ENCODE measurements at places on chromosomes 7 and 10.

GRCh38 chr7:35380739-35381224, 126.9 kb upstream of the TBX20 start:
- DNase-seq: no peak

DNA sequence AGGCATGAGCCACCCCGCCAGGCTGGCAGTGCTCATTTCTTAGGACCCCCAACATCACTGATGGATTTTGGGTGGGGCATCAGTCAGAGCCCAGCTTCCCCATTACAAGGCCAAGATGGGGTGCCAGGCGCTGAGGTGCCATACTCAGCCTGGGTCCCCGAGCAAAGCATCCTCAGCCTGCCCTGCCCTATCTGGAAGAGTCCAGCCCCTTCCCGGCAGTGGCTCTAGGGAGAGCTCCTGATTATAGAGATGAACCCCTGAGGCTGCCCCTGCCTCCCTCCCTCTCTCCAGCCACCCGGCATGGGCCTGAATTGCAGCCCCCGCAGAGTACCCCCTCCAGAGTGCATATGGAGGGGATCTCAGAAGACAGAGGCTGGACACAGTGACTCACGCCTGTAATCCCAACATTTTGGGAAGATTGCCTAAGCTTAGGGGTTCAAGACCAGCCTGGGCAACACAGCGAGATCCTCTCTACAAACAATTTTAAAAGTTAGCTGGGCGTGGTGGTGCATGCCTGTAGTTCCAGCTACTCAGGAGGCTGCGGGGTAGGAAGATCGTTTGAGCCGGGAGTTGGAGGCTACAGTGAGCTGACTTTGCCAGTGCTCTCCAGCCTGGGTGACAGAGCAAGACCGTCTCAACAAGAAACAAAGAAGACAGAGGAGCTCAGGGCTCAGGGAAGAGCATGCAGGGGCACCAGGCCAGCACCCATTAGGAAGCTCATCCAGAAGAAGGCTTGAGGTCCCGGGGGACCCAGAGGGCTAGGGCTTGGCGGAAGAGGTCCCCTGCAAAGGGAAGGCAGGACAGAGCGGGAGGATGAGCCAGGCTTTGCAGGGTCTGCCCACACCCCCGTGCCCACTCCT, 13.3 kb downstream of the LAT2 start:
- no peak for DNase-seq

DNA sequence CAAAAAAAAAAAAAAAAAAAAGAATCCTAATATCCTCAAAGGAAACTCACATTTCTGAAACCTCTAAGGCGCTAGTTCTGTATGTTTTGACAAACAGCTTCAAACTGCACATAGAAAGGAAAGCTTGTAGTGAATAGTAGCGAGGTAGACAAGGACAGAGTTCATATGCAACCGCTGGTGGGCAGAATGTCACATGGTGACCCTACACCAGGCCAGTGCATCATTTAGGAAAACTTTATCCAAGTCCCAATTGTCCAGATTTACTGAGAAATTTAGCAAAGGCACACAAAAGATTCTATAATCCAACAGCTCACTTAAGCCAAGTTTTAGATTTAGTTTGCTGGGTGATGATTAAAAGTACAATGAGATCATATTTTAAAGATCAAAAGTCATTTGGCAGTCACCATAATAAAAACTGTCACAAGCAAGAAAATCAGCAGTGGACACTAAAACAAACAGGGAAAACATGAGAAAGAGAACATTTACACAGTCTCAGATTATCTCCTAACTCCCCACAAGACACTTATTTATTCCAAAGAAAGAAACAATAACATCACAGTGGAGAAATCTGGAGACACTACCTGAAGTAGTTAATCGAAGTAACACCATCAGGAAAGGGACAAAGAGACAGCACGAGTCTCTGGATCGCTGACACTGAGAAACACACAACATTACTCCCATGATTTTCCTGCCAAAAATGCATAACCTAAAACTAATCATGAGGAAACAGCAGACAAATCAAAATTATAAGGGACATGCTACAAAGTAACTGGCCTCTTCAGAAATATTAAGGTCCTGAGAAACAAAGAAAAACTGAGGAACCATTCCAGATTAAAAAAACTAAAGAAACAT, 20.2 kb downstream of the FAM204A start:
- no peak for DNase-seq

DNA sequence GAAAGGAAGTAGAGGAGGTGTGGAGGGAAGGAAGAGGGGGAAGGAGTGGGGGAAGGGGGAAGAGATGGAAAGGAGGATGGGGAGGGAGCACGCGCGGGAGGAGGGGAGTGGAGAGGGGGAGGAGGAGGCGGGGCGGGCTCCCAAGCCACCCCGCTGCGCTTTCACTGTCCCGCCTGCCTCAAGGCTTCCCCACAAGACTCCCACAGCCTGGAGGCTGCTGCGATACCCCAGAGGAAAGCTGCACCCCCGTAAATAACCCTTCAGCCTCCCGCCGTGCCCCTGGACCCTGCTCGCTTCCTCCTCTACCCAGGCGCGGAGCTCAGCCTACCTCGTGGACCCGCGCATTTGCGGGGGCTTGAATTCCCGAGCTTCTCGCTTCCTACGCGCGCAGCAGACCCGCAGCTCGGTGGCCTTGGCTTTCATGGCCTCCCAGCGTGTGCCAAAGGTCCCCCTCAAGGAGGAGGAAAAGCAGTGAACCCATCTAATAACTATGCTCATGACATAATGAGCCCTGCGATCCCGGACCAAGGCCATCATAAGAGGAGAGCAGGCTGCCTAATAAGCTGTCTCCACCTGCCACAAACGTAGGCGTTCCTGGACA, at the start of gene C10orf67:
TSS of gene C10orf67 (minus strand) at position 557 of the 601 bp plus-strand sequence. CDS start at position 534, 23 bp downstream.
- peak; percentile 80 for DNase-seq

- DNase-seq: no peak
Observed at GRCh38 chr7:136865236-136865635, 3.2 kb upstream of the CHRM2 start.

DNA sequence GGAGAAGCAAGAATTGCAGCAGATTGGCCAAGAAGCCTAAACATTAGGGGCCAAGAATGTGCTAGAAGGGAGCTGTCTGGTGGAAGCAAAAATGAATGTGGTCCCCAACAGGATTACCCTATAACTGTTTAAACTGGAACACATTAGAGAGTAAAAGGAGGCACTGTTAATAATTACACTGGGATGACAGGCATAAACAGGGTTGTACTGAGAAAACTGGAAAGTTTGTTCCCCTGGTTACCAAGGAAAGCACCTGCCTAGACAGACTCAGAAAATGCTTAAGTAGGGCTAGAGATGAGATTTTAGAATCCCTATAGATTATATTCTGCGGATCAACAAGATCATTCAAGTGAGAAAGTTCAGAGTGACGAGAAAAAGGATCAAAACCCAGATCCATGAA, 100.8 kb downstream of the CTTNBP2 start:
- DNase-seq: no peak

GRCh38 chr10:118495499-118495898, 99.9 kb downstream of the PRLHR start:
- no peak for DNase-seq

DNA sequence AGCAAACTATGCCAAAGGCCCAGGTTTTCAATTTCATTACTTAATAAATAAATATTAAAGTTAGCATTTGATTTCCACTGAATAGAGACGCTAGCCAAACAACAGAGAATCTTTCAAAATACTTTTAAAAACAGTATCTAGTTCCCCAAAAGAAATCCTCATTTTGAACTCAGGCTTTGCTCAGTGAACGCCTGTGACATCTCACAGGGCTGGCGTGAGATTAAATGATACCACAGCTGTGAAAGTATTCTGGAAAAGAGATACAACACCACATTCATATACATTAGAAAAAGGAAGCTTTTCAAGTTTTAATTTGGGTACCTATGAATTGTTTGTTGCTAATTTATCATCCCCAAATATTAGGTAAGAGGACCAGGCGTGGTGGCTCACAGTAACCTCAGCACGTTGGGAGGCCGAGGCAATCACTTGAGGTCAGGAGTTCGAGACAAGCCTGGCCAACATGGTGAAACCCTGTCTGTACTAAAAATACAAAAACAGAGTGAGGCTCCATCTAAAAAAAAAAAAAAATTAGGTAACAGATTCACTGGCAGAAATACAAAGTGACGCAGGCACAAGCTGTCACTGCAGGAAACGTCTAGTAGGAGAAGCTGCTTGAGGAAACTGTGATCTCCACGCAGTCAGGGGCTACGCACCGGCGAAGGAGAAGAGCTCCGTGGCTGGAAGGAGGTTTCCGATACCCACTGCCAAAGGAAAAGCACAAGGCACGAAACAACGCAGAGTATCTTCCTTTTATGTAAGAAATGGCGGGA, 50.0 kb downstream of the AMZ1 start:
- DNase-seq: no peak

DNA sequence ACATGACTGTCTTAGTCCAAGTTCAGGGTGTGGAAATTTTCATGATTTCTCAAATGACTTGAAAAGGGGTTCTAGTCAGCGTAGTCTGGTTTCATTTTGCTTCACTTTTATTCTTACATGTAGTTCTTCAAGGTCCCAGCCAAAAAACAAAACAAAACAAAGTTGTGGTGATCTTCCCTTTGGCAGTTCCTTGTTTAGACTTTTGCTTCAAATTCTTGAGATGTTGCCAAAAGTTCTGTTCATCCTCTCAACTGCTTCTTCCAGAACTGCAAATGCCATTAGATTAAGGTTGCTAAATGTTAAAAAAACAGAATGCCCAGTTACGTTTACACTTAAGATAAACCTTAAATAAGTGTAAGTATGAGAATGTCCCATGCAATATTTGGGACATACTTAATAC, 370.8 kb upstream of the LRRTM3 start:
- no peak for DNase-seq

DNA sequence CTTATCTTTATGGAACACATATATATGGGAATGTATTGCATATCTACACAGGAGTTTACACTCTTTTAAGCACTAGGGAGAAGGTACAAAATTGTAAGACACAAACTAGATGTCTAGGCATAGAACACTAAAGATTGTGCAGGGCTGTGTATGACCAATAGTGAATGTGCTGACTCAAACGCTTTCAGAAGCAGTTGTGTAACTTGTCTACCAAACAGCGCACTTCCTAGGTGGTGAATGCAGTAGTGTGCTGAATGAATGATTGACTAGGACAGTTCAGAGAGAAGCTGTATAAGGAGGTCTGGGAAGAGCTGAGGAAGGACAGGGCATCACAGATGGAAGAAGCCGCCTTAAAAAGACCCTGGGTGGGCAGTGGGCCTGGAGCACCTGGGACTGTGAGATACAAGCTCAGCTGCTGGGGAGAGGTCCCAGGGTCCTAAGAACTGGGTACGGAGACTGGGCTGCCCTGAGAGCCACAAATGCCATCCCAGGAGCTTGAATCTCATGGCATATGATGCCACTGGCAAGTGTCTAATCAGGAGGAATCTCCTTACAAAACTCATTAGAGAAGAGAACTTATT, 14.2 kb downstream of the CLRN3 start:
- no peak for DNase-seq

GRCh38 chr7:41579961-41580935, 122.6 kb downstream of the INHBA start:
- DNase-seq: no peak

- DNase-seq: no peak
Observed at GRCh38 chr10:131421381-131421780, 109.9 kb upstream of the TCERG1L start.
